ENCODE measurements at places on chromosomes 7 and 10.

- no peak for DNase-seq
Measured at GRCh38 chr7:152556013-152556755, 119.8 kb downstream of the XRCC2 start.

- peak; percentile 64 for DNase-seq
Measured at GRCh38 chr7:126535176-126535575, 717.6 kb downstream of the GRM8 start.

GRCh38 chr7:140196361-140197217, 19.8 kb upstream of the KDM7A start:
- no peak for DNase-seq

DNA sequence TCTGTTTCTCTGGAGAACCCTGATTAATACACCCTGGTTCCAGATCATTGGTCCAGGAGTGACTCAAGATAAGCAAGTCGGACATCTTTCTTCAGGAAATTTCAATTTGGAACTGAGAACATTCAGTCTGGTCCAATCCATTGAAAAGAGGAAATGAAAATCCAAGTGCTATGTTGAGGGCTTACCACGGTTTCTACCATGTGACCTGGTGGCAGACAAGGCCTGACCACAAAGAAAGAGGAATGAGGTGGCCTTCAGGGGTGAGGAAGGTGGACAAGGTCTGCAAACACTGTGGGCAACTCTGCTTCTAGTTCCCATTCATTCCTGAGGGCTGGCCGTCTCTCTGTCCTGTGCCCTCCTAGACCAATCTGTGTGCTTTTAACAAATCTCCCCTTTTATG, 149.2 kb upstream of the GHITM start:
- DNase-seq: no peak

GRCh38 chr7:1473864-1474512, 14.7 kb upstream of the MICALL2 start:
- peak; percentile 89 for DNase-seq

DNA sequence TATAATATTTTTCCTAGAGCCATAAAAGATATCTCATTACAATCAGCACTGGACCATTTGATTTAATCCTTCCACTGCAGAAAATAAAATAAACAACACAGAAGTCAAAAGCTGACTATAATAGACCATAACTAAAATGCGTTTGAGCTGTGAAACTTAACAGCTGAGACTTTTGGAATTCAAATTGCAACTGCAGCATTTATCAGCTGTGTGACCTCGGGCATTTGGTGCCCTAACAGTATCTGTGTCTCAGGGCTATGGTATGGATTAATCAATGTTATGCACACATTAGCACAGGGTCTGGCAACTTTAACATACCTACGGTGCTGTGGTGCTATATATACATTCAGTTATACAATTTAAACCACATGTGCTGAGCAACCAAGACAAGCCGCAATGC, 160.1 kb downstream of the COL28A1 start:
- DNase-seq: no peak

DNA sequence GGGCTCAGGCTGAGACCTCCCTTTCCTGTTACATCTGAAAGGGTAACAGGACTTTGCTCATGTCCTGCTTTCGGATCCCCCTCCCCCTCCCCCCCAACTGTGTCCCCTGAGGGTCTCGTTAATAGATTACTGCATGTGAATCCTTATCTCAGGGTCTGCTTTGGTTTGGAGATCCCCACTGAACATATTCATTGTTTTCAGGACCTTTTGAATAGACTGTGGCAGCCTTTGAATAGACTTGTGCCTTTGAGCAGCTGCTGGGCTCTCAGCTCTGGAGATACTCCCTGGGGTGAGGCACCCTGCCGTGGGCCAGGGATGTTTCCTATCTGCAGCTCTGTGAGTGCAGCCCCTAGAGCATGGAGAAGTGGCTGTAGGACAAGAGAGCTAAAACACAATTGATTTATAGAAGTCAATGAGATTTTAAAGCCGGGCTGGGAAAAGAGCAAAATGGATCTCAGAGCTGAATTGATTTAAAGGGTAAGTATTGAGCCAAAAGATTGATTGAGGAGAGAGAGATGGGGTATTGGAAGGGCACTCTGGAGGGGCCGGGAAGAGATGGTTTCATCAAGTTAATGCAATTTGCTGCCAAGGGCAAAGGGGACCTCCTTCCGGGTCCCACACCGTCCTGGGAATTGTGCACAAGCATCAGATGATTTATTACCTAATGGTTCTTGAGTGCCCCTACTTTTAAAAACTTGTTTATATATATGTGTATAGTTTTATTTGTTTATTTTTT, 9.9 kb downstream of the ARHGAP22 start:
- no peak for DNase-seq

- DNase-seq: no peak
Measured at GRCh38 chr7:86407291-86407690, 236.4 kb upstream of the GRM3 start.

DNA sequence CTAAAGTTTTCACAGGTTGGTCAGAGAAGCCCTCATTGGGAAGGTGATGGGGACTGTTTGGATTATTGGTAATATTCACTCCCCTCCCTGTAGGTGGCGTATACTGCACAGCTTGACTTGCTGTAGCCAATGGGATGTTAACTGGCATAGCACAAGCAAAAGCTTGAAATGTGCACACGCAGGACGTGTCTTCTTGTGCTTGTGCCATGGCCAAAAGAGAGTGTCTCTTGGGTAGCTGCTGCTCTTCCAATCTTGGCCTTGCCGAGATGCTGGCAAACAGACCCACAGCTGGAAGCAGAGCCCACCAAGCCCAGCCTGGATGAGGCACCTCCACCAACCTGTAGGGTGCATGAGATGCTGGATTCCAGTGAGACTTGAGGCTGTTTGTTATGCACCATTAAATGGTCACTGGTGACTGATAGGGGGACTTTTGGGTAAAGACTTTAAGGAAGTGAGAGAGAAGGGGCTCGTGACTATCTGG, 266.0 kb downstream of the GRID1 start:
- peak; percentile 8 for DNase-seq

- DNase-seq: no peak
Measured at GRCh38 chr10:68365611-68366010, 32.9 kb upstream of the PBLD start.

GRCh38 chr7:116232350-116232749, 22.0 kb downstream of the TES start:
- no peak for DNase-seq

GRCh38 chr7:111261496-111261895, 170.6 kb downstream of the LRRN3 start:
- DNase-seq: no peak

GRCh38 chr7:101860316-101861217, 43.1 kb downstream of the CUX1 start:
- no peak for DNase-seq

DNA sequence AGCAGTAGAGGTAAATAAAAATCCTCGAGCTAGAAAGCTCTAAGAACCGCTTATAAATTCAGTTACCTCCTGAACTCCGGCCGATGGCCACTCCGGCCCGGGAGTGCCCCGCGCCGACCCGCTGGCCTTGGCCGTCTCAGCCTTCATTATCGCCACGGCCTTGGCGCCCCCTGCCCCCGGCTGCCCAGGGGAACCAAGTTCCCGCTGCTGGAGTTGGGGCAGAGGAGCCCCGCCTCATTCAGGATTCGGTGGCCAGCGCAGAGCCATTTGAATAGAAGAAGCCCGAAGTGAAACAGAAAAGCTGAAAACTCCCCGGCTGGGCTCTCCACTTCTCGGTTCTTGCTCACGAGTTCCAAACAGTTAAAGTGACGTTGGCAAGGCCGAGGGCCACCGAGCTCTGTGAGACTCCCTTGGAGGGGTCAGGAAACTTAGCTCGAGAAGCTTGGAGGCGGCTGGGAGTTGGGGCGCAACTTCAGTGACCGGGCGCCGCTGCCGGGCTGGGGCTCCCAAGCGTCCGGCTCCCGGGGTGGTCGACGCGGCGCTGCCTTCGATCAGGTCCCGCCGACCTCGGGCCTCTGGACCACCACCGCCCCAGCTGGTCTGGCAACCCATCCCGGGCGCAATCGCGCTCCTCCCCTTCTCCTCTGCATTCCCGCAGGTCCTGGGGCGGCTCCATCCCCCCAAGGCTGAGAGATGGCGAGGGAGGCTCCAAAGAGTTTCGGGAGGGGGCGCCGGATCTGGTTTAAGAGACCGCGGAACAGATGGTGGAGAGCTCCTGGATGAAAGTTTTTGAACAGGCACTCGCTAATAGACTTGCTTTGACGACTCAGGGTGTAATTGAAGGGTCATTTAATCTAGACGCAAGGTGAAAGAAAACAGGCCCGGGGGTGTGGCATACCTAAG, 5.8 kb upstream of the FEZF1 start:
- DNase-seq: no peak

- DNase-seq: no peak
Measured at GRCh38 chr7:157372300-157373232, 35.8 kb downstream of the DNAJB6 start.

DNA sequence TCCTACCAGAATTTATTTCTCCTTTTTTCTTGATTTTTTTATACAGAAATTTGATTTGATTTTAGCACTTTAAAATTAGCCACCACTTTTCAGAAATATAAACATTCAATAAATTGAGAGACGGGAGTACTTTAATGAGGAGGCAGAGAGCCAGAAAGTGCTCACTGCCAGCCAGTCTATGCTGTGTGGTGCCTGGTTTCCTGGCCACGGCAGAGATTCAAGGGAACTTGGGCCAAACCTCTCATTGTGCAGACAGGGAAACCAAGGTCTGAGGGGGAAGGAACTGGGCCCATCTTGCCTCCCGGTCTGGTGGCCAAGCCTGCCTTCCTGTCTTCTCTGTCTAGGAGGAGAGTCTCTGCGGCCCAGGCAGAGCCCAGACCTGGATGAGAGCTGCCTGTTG, 25.9 kb downstream of the ADAMTS14 start:
- peak; percentile 7 for DNase-seq

DNA sequence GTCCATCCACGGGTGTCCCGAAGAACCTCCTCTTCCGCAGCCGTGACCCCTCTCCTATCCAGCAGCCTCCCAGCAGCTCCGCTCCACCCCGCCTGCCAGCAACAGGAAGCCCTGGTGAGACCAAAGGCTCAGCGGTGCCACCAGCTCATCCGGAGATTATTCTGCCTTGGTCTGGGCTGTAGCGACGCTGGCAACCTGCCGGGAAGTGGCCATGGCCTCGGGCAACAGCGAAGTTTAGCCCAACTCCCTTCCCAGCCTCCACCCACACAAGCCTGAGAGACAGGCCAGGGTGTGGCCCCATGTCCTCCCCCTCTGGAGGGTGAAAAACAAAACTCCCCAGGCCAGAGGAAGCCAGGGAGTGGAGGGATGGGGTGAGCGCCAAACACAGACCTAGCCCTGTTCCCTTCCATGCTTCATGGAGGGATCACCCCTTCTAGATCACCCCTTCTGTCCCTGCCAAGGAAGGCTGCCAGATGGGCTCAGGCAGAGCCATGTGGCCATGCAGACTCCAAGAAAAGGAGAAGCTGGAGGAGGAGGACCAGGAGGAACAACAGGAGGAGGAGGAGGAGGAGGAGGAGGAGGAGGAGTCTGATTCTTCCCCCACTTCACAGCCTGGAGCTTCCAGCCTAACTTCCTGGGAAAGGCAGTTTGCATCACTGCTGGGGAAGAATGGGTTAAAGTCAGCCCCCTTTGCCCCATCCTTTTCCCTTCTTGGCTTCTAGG, 918 bp downstream of the CALHM2 start:
- DNase-seq: no peak

DNA sequence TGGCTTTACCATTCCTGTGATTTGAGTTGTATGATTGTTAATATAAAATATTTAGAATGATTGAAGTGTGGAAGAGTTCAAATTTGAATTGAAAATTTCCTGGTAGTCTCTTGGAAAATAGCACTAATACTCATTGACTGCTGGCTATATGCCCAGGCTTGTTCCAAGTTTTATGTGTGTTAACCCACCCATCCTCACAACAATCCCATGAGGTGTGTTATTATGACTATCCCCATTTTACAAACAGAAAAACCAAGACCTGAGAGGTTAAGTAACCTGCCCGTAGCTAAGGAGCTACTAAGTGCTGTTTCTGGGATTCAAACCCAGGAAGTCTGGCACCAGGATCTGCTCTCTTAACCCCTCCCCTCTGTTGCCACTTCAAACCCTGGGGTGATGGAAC, 213.9 kb downstream of the CREB5 start:
- DNase-seq: no peak

DNA sequence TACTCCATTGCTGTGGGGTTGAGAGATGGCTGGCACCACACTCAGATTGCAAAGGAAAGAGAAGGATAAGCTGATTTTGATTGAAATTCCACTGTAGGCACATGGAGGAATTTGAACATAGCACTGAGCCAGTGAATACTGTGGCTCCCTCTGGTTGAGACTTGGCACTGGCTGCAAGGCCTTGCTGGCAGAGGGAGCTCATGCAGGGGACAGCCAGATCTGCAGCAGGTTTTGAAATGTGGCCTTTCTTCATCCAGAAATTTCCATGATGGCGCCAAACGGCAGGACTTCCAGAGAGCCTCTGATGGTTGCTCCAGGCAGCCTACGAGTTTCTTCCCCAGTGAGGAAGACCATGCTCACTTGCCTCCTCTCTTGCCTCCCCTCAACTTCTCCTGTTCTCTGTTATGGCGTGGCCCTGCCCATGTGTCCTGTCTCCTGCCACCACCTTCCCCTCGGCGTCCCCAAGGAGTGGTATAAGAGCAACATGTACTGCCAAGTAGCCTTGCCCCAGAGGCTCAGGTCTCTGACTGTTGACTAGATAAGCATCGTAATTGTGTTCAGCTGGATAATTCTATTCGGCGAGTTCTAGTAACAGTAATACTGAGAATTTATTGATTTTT, 265.6 kb downstream of the CCDC3 start:
- DNase-seq: no peak

DNA sequence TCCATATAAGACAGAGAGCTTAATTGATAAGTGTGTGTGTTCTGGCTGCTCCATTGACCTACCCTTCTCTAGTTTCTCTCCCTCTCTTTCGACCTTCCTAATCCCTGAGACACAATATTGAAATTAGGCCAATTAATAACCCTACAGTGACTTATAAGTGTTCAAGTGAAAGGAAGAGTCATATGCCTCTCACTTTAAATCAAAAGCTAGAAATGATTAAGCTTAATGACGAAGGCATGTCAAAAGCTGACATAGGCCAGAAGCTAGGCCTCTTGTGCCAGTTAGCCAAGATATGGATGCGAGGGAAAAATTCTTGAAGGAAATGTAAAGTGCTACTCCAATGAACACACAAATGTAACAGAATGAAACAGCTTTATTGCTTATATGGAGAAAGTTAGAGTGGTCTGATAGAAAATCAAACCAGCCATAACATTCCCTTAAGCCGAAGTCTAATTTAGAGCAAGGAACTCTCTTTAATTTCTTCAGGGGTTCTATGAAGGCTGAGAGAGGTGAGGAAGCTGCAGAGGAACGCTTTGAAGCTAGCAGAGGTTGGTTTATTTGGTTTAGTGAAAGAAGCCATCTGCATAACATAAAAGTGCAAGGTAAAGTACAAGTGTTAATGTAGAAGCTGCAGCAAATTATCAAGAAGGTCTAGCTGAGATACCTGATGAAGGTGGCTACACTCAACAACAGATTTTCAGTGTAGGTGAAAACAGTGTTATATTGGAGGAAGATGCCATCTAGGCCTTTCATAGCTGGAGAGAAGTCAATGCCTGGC, 53.8 kb downstream of the ST7 start:
- DNase-seq: no peak

- DNase-seq: no peak
Measured at GRCh38 chr10:114777415-114777814, 44.2 kb upstream of the FHIP2A start.

Data from NCI-H2029 (cell line).